Uterine smooth muscle cell (primary cell): ENCODE measurements at places on chromosomes 16 and 17. TPM values are rescaled to one million over a fixed set of nuclear protein-coding genes. Genes with fewer than 3 reads are reported as not detected.

The FN3KRP gene
- 21.4 and 35.5 TPM in 2 replicates for total RNA-seq

The DPEP3 gene
- total RNA-seq: not detected in 2 replicates

The ITGAL gene
- not detected in 2 replicates for total RNA-seq

The FMNL1 gene
- 2.2 and 3.9 TPM in 2 replicates for total RNA-seq

The TRPV3 gene
- 1.00 and 1.5 TPM in 2 replicates for total RNA-seq

The CETP gene
- total RNA-seq: not detected in 2 replicates

The DNAI2 gene
- total RNA-seq: not detected in 2 replicates

The AGRP gene
- not detected in 2 replicates for total RNA-seq

The CARD14 gene
- under 0.01 TPM in 2 replicates for total RNA-seq
